ENCODE measurements at places on chromosomes 5 and 9. TPM values are rescaled to one million over a fixed set of nuclear protein-coding genes. Genes with fewer than 3 reads are reported as not detected.

The TEK gene
- total RNA-seq: 8.1 TPM

The PCDHGB7 gene
- total RNA-seq: 15.5 TPM

The CDKN2A gene
- 1.9 TPM for total RNA-seq

The BTNL3 gene
- total RNA-seq: 0.09 TPM

The PIP5KL1 gene
- 4.9 TPM for total RNA-seq

The SLC46A2 gene
- 0.14 TPM for total RNA-seq

The CD14 gene
- 104 TPM for total RNA-seq

The C9 gene
- 1.0 TPM for total RNA-seq

The TMEM252 gene
- not detected for total RNA-seq

The BRINP1 gene
- 0.46 TPM for total RNA-seq

The ZNF366 gene
- 3.1 TPM for total RNA-seq

The SCAMP1 gene
- total RNA-seq: 35.9 TPM

The SLC45A2 gene
- 0.66 TPM for total RNA-seq

The NR2F1-AS1 gene
- 29.5 TPM for total RNA-seq

The FBN2 gene
- total RNA-seq: 3.5 TPM

The RETREG1 gene
- 63.7 TPM for total RNA-seq

The NXNL2 gene
- 1.9 TPM for total RNA-seq

The SPEF2 gene
- 11.5 TPM for total RNA-seq
